CD8-positive, alpha-beta T cell (primary cell): ENCODE measurements at places on chromosomes 7 and 10.

DNA sequence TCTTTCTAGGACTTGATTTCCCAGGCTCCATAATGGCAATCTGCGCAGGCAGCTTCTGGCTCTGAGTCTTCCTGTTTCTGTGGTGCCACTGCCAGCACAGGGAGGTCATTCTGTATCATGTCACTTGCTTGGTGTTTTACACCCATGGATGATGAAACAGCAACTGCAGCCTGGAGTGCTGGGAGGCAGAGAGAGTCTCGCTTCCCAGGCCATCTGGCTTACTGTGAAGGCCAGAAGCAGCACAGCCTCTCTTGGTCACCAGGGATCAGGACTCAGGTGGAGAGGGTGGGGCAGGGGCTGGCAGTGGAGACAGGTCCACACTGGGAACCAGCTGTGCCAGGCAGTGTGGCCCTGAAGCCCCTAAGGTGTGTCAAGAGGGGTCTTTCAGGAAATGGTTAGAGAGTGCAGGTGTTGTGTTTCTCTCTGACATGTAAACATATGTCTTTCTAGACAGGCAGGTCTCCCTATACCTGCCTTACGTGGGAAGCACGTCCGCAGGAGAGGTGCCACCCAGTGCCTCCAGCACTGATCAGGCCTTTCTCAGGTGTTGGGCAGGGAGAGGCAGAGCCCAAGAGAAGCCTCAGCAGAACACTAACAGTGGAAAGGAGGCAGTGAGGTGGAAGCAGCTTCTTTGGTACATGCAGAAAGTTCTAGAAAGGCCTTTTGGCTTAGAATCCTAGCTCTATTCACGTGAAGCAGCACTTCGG lies 71.4 kb downstream of the INSIG1 start:
- no peak for DNase-seq

GRCh38 chr10:104072786-104073185 lies 12.9 kb downstream of the COL17A1 start:
- DNase-seq = no peak

- no peak for DNase-seq
These were observed 219.5 kb upstream of the ZNF804B start for GRCh38 chr7:88540012-88540411.

DNA sequence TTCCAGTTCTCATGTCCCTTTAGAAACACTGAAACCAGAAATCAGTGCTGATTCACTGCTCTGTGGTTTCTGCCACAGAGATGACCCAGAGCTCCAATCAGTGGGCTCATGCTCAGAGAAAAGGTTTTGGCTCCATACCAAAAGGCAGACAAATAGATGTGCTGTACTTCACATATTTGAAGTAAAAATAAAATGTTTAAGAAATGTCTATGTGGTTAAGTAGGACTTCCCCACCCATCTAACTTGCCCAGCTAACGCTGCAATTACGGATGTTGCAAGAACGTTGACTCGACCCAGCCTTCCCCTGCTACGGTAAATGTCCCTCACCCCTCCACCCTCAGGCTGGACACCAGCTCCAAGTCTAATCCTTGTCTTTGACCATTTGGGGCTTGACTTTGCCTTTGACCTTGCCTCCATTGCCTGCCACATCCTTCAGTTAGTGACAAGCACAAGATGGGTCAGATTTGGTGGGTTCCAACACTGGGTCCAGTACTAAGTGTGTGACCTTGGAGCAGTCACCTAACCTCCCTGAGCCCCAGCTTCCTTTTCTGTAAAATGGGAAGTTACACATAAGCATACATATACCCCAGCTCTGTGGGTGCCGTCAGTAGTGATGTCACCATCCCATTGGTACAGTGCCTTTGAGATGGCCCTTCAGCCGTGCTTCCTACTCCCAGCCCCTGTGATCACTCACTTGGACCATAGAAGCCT lies 95.8 kb downstream of the CHST15 start:
- DNase-seq = peak; percentile 45

DNA sequence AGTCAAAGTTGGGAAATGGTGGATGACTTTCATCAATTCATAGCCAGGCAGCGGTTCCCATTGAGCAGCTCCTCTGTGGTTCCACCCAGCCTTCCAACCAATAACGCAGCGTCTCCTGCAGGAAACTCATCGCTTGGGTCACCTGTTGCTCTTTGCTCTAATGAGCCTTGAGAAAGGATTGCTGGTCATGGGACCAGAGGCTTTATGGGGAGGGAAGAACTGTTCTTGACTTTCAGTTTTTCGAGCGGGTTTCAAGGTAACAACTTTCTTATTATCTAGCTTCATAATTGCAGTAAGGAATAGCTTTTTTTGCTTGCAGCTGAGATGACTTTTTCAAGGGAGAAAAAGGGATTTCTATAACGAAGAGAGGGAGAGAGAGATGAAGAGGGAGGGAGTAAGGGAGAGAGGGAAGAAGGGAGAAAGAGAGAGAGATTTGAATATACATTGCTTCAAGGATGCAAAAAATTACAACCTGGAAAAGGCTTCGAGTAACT lies 405 bp upstream of the ENTPD1 start:
- DNase-seq = no peak

DNA sequence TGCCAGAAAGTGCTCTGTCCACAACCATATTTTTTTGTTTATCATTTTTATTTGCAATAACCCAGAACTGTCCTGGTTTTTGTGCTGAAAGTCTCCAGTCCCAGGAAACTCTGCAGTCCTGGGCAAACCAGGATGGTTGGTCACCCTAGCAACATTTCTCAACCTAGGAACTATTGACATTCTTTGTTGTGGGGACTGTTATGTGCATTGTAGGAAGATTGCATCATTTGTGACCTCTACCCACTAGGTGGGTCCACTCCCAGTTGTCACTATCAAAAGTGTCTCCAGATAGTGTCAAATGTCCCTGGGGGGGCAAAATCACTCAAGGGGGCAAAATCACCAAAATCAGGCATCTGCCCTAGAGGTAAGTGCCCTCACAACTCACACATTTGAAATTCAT lies 14.0 kb upstream of the SRI start:
- no peak for DNase-seq

DNA sequence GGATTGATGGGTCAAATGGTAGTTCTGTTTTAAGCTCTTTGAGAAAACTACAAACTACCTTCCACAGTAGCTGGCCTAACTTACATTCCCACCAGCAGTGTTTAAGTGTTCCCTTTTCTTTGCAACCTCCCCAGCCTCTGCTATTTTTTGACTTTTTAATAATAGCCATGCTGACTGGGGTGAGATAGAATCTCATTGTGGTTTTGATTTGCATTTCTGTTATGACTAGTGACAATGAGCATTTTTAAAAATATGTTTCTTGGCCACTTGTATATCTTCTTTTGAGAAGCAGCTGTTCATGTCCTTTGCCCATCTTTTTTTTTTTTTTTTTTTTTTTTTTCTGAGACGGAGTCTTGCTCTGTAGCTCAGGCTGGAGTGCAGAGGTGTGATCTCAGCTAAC lies 155.2 kb upstream of the BMPER start:
- no peak for DNase-seq

- DNase-seq = no peak
These were observed 286.9 kb downstream of the KCNMA1 start for GRCh38 chr10:77350711-77351119.

- DNase-seq = no peak
These were observed 69.0 kb downstream of the HACD1 start for GRCh38 chr10:17548162-17548561.

GRCh38 chr10:52083422-52083821 lies 230.7 kb upstream of the DKK1 start:
- DNase-seq = no peak

DNA sequence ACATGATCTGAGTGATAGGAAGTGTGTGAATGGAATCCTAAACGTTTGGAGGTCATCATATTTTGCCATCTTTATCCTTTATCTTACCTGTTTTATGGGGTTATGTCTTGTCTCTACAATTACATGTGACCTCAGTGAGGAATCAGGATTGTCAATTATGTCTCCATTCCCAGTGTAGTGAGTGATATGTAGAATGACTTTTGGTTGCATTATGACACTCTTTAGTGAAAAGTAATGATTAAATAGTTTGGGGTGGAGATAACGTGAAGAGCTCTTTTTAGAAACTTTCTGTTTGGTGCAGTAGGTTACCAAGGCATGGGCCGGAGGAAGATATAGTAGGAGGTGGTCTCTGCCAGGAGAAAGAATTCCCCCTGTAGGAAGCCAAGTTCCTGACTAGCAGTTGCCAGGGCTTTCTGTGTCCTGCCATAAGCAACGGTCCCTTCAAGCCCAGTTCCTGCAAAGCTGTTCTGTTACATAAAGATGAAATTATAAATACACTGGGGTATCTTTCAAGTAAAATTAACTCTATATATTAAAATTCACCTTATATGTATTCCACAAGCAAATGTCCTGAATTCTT lies 228.2 kb downstream of the NSUN6 start:
- no peak for DNase-seq

- no peak for DNase-seq
These were observed 125.4 kb downstream of the JAZF1 start for GRCh38 chr7:28055161-28055544.

DNA sequence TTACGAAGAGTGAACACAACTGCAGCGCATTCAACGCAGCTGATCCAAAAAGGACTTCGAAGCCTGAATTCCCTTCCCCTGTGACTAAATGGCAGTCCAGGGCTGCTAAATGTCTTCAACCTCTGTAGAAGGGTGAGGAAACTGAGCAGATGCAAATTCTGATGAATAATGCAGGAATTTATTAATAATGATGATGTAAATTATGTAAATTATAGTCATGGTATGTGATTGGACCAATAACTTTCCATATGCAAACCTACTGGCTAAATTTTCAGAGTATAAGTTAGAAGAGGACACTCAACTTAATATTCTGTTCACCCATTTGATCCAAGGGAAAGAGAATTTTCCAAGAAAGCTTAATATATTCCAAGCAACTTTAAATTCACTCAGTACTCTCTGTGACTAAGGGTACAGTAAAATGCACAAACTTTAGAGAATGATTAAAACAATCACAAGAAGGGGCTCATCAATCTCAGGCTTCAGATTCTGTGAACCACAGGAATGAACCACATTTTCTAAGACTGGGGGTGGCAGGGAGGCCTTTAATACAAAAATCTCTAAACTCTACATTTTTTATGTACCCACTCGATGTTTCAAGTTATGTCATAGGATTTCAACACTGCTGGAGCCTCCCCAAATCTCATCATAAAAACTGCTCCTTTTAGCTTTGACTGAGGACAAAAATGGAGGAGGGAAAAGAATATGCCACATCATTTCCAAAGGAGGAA lies 3.5 kb downstream of the FGFR2 start:
- no peak for DNase-seq

DNA sequence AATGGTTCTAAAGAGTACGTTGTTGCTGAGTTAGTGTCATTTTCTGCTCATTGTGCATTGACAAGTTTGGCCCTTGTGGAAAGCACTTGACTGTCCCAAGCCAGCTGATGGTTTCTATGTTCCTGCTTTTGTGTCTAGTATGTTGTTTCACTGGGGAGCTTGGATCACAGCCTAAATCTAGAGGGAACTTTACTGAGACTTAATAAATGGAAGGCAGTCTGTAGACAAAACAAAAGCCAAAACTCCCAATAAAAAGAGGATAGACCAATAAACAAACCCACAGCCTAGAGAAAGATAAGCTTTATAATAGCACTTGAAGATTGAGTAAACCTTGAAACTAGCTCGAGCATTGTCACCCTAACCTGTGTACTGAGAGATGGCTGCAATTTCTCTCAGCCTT lies 196.8 kb downstream of the ADRA2A start:
- DNase-seq = no peak

GRCh38 chr7:115117748-115118147 lies 195.9 kb downstream of the MDFIC start:
- DNase-seq = no peak

- DNase-seq = no peak
These were observed 31.8 kb upstream of the SHH start for GRCh38 chr7:155844019-155844453.

DNA sequence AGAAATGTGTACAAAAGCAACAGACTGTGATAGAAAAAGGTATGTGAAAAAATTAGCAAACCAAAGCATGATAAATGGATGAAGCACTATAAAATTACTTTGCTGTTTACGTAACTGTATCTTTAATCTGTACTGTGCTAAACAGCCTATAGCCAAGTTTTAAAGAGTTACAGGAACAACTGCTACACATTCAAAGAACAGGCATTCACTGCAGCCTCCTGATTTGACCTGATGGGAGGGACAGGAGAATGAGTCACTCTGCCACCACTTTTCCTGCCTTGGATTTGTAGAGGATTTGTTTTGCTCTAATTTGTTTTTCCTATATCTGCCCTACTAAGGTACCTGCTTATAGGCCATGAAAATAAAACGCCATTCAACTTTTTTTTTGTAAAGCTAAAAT lies 116.1 kb downstream of the FANK1 start:
- no peak for DNase-seq

- DNase-seq = no peak
These were observed 106.8 kb downstream of the UBE2H start for GRCh38 chr7:129845972-129846327.

DNA sequence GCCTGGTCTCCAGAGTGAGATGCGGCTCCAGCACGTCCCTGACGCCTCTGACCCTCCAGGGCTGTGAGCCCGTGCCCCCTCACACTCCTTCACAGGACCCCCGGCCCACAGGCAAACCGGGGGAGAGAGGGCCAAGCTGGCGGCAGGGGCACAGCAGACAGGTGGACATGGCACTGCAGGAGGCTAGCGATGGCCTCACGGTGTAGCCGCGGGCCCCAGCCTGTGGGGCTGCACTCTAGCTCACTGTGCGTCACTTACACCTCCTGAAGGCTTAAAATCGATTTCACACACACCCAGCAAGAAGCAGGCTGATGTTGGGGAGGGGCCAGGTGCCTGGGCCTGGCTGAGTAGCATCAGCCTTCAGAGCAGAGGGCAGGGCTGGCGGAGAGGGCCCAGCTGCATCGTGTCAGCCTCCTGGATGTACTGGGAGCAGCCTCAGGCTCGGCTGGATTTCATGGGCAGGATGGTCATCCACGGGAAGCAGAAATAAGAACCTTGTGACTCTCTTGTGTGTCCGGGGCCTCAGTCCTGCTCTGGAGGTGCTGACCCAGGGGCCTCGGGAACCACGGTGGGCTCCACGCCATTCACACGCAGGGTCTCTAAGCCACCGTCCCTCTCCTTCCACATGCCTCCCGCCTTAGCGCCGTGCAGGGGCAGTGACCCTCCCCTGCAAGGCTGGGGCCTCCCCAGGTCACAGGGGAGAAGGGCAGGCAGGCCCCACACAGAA lies 19.4 kb upstream of the KNDC1 start:
- no peak for DNase-seq
